Activated CD8-positive, alpha-beta memory T cell treated with anti-CD3 and anti-CD28 coated beads for 24 hours (primary cell): ENCODE measurements at places on chromosomes 5 and 9.

GRCh38 chr5:140075371-140075770, 32.3 kb upstream of the NRG2 start:
- no peak for DNase-seq

- no peak for DNase-seq
Measured at GRCh38 chr5:24547132-24547531, 97.6 kb downstream of the CDH10 start.

GRCh38 chr9:14165376-14166035, 148.4 kb downstream of the NFIB start:
- no peak for DNase-seq

DNA sequence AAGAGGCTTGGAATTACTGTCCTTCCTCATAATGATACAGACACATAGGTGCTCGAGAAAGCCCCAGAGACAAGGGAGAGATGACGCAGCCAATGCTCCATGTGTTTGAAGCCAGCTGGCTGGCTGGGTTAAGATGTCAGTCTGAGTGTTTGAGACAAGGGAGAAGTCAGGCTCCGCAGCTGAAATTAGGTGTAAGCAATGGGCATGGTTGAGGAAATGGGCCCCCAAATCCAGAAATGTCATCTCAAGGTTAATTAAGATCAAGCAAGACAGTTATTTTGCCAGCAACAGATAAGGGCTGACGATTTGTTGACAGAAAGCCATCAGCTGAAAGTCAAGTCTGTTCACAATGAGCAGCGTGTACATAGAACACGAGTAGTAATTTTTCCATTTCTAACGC, 713.4 kb downstream of the IRX1 start:
- DNase-seq: no peak

GRCh38 chr5:122772446-122772845, 2.4 kb upstream of the SNX2 start:
- no peak for DNase-seq
